ENCODE measurements at places on chromosomes 1 and 21. TPM values are rescaled to one million over a fixed set of nuclear protein-coding genes. Genes with fewer than 3 reads are reported as not detected.

DNA sequence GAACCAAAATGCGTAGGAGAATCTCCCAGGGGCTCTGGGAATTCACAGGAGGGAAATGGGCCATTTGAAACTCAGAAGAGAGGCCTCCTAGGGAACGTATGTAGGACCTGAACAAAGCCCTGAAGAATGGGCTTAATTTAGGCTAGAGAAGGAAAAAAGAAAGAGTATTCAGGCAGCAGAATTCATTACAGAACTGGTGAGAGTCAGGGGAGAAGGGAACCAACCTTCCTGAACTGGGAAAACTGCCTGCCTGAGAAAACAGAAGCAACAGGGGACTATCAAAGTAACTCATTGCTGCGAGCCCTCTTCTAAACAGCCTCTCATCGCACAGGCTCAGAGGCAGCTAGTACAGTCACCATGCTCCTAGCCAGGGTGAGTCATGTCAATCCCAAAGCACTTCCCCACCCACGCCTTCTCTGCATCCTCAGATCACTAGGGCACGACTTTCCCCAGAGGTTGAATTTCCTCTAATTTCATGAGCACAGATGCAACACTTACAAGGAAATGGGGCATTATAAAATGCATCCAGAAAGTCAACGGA lies 98.1 kb downstream of the ADSS2 start:
- H3K36me3 ChIP-seq: no peaks in the 10 kb centered on the region
- peak; percentile 11 for DNase-seq
- no peak overlapping the region for H3K4me3 ChIP-seq
- peaks cover 5% of the 10 kb centered on the region for H3K27me3 ChIP-seq
- no peak overlapping the region for H3K27ac ChIP-seq

DNA sequence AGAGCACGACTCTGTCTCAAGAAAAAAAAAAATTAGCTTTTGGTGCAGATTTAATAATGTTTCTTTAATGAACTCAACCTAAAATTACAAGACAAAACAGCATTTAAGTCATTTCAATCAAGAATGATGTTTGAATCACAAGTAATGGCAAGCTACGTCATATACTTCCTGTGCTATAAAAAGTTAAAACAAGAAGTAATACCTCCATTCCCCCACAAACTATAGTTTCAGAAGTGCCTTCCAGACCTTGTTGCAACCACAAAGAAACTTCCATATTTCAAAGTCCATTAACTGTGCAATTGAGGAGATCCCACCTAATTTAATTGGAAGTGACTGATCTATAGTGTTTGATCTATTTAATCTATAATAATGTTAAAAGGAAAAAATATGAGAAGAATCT lies 15.1 kb downstream of the NRDC start:
- H3K4me3 ChIP-seq: no peak overlapping the region
- peaks cover 11% of the 10 kb centered on the region for H3K36me3 ChIP-seq
- H3K27me3 ChIP-seq: no peaks in the 10 kb centered on the region
- H3K4me1 ChIP-seq: peaks cover 47% of the 10 kb centered on the region
- no peak for DNase-seq

The A3GALT2 gene
- total RNA-seq: not detected

The LIN28A gene
- not detected for total RNA-seq

GRCh38 chr1:174297351-174297750 lies 138.0 kb downstream of the RABGAP1L start:
- no peak for DNase-seq
- H3K36me3 ChIP-seq: peaks cover 34% of the 10 kb centered on the region
- no peaks in the 10 kb centered on the region for H3K27me3 ChIP-seq
- no peak overlapping the region for H3K4me3 ChIP-seq
- no peak overlapping the region for H3K27ac ChIP-seq

GRCh38 chr1:87638636-87639035 lies 310.0 kb downstream of the LMO4 start:
- no peak overlapping the region for H3K4me3 ChIP-seq
- H3K27ac ChIP-seq: no peak overlapping the region
- peaks cover 2% of the 10 kb centered on the region for H3K4me1 ChIP-seq
- peaks cover 2% of the 10 kb centered on the region for H3K27me3 ChIP-seq

The TAS1R1 gene
- not detected for total RNA-seq

The ASAP3 gene
- total RNA-seq: 0.74 TPM

The CELA2B gene
- total RNA-seq: not detected

DNA sequence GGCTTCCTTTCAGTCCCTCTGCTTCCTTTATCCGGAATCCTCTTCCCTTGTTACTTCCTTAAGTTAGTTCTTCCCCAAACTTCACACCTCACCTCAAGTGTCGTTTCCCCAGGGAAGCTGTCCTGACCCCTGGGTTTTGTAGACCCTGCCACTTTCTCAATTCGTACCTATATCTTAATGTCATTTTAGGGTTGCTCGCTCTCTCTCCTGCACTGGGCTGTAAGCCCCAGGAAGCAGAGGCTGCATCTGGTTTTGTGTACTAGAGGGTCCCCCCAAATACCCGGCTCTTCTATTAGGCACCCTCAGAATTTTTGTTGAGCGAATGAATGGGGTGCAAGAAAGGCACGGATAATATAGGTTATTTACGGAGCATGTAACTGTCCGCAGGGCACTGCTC lies 603 bp upstream of the OPRD1 start:
- no peak for DNase-seq
- H3K4me1 ChIP-seq: peaks cover 2% of the 10 kb centered on the region
- H3K27ac ChIP-seq: no peak overlapping the region

The FAM167B gene
- total RNA-seq: 0.89 TPM

DNA sequence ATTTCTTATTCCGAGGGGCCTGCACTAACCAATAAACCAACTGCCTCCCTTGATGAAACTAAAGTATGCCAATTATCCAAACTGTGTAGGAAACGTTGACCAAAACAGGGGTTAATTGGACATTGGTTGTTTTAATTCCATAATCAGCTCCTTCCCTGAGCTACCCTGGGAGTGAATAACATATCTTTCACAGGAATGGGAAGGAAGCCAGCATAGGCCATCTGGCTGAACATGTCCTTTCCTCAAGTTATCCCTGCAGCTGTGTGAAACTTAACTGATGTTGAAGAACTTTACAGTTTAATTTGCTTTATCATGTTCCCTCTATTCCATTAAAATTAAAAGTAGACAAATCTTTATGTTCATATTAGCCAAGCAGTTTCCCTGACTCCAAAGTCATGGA lies 75.4 kb downstream of the NRIP1 start:
- H3K27ac ChIP-seq: no peak overlapping the region
- no peak overlapping the region for H3K4me3 ChIP-seq
- peaks cover 28% of the 10 kb centered on the region for H3K36me3 ChIP-seq
- H3K4me1 ChIP-seq: peaks cover 27% of the 10 kb centered on the region

GRCh38 chr1:214102907-214103306 lies 115.1 kb downstream of the PROX1 start:
- DNase-seq: no peak
- no peaks in the 10 kb centered on the region for H3K36me3 ChIP-seq
- no peak overlapping the region for H3K4me3 ChIP-seq
- no peak overlapping the region for H3K27ac ChIP-seq
- H3K27me3 ChIP-seq: peaks cover 5% of the 10 kb centered on the region

The TRABD2B gene
- total RNA-seq: not detected

DNA sequence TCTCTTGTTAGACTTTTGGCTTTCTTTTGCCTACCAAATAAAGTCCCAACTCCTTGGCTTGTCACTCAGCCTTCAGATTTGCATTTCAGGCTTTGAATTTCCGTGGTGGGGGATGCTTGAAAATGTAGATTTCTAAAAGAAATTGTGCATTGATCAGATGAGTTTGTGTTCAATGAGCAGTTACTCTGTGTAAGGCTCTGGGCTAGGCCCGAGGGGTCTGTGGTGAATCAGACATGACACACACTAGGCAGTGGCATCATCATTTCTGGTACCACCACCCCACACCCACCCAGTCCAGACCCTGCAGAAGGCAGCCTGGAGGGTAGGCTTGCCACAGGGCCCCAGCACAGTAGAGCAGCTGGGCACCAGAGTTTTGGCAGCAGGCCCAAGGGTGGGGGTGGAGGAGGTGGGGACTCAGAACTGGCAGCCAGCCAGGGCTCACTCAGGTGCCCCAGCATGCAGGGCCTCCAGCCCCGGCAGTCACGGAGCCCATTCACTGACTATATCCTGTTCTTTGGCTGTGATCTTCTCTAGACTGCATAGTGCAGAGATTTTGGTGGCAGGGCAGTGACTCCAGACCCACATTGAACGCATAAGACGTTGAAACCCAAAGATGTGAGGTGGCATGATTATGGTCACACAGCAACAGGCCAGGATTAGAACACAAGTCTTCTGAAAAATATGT lies 97.2 kb upstream of the ARTN start:
- peaks cover 61% of the 10 kb centered on the region for H3K4me1 ChIP-seq
- no peaks in the 10 kb centered on the region for H3K27me3 ChIP-seq
- H3K4me3 ChIP-seq: no peak overlapping the region
- peak; percentile 92 for DNase-seq
